ENCODE measurements at places on chromosomes 6 and 20. TPM values are rescaled to one million over a fixed set of nuclear protein-coding genes. Genes with fewer than 3 reads are reported as not detected.

DNA sequence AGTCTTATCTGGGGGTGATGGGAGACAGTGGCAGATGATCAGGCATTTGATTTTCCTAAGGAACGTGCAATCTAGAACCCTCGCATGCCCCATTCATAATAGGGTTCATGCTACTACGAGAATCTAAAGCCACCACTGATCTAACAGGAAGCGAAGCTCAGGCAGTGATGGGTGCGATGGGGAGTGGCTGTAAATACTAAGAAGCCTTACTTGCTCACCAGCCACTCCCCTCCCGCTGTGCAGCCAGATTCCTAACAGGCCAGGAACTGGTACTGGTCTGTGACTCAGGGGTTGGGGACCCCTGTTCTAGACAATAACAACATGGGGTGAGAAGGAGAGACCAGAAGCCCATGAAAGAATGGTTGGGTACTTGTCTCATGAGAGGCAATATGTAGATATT is 4.5 kb downstream of the TREML4 start:
- DNase-seq = no peak

- DNase-seq = no peak
Observed at GRCh38 chr6:99064834-99065233, 117.1 kb upstream of the FBXL4 start.

- no peak for DNase-seq
Observed at GRCh38 chr6:169975286-169975685, 223.9 kb downstream of the ERMARD start.

DNA sequence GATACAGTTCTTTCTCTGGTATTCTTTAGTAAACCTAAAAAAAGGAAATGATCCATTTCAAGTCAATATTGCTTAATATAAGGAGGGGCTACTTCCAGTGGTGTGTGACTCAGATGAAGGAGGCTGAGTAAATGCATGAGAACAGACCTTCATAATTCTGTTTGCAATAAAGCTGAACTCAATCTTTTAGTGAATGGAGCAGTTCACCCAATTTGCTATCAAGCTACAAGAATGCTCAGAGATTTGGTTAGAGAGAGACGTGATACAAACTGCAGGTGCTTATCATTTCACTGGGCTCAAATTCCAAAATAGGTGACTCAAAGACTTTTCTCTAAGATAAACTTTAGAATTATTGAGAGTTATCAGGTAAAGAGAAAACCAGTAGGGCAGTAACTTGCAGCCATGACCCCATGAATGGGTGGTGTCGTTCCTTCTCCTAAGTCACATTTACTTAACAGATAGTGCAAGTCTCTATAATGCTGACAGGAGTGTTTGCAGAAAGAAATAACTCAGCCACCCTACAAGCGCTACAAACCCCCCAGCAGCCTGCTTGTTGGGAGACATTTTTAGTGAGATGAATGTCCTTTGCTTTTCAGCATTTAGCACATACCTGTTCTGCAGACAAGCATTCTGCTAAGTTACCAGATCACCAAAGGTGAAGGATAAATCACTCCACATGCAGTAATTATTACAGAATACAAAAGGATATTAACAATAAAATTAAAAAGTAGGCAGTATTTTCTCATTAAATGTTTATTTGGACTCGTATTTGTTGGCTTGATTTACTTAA is 16.4 kb upstream of the BLOC1S5 start:
- DNase-seq = no peak

DNA sequence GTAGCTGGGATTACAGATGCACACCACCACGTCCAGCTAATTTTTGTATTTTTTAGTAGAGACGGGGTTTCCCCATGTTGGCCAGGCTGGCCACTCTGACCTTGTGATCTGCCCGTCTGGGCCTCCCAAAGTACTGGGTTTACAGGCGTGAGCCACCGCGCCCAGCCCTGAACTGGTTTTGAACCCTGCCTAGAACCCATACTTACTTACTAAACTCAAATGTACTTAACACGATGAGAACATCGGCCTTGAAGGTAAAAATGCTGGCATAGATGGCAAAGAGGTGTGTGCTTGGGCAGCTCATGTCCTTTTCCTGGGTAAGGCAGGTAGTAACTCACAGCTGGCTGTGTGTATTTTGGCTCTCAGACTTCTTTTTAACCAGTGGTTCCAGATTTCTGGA is 3.2 kb upstream of the ARMC12 start:
- DNase-seq = no peak

GRCh38 chr20:7387638-7388193 is 552.5 kb downstream of the HAO1 start:
- DNase-seq = no peak

DNA sequence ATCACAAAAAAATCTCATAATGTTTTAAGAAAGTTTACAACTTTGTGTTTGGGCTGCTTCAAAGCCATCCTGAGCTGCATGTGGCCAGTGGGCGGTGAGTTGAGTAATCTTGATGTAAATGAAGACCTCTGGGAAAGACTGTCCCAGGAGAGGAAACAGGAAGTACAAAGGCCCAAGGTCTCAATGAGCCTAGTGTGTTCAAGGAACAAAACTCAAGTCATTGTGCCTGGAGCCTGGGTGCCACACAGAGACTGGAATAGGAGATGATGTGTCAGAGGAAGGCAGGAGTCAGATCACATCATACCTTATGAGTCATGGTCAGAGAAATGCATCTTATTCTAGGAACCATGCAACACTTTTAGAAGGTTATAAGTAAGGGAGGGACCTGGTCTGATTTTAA is 51.5 kb downstream of the COL19A1 start:
- no peak for DNase-seq

BPIFA2 gene
- not detected for total RNA-seq

DNA sequence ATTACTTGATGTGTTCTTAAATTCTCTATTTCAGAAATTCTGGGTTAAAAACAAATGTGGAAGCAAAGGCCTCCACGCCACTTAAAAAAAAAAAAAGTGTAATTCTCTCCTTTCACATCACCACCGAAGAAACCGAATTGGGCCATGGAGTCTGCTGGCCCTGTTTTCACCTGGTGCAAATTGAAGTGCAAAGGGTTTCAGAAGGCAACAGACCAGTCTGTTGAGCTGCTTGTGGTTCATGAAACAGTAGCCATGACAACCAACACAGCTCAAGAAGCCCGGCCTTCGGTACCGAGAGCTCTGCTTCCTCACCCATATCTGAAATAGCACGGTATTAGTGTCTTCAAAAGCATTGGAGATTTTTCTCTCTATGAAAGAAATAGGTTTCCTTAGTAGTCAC is 63.1 kb downstream of the GMPR start:
- DNase-seq = no peak

DNA sequence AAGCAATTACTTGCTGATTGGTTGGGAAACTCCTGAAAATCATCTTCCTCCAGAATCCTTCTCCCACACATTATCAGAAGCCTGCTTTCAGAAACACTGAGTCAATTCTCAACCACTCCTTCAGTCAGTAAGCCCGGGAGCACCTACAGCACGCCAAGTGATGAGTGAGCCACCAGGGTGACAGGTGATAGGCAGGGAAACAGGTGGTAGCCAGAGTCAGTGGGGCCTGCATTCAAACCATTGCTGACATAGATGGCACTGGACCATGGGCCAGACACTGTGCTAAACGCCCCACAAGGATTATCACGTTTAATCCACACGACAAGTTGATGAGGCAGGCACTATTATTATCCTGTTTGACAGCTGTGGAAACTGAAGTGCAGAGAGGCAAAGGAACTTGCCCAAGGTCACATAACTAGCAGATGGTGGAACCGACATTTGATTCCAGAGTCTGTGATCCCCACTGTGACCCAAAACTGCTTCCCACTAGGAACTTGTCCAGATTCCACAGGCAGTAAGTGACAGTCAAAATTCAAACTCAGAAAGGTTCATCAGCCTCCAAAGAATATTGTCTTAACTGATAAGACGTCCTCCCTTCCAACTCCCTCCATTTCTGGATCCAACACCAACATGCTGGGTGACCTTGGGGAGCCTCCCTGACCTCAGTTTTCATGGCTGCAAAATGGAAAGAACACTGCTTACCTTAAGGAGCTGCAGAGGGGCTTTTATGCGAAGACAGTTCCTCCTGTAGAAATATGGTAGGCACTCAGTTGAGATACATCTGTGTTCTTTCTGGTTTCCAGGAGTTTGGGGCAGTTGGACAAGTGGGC is 23.9 kb upstream of the TOP1 start:
- DNase-seq = no peak

GRM4 gene
- total RNA-seq = not detected

SNX21 gene
- total RNA-seq = 64.4 TPM

- no peak for DNase-seq
Observed at GRCh38 chr6:65819152-65819551, 112.1 kb upstream of the EYS start.

- DNase-seq = no peak
Observed at GRCh38 chr20:10171864-10172751, 46.5 kb upstream of the SNAP25 start.

CGAS gene
- 8.4 TPM for total RNA-seq

- no peak for DNase-seq
Observed at GRCh38 chr6:13472976-13473767, 14.2 kb downstream of the GFOD1 start.

DAAM2 gene
- total RNA-seq = 11.0 TPM

- no peak for DNase-seq
Observed at GRCh38 chr20:51487076-51487475, 55.4 kb downstream of the NFATC2 start.
